ENCODE measurements at places on chromosomes 4 and X. TPM values are rescaled to one million over a fixed set of nuclear protein-coding genes. Genes with fewer than 3 reads are reported as not detected.

DNA sequence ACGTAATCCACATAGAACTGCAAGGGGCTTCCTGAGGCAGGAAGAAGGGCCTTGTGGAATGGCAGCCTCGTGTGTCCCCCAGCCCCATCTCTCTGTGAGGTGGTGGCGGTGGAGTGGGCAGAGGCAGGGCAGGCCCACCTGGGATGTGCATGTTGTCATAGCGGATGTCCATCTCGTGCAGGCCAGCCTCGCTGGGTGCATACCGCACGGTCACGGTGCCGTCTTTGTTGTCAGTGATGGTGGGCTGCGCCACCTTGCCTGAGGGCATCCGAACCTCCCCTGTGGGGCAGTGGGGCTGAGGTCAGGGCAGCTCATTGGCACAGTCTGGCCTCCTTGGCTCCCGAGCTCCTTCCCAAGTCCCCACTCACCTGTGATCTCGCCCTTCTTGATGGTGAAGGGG is 20.4 kb downstream of the FLNA start:
- H3K4me1 ChIP-seq: no peaks in the 10 kb centered on the region
- DNase-seq: no peak
- no peak overlapping the region for H3K4me3 ChIP-seq
- no peak overlapping the region for H3K27ac ChIP-seq
- no peaks in the 10 kb centered on the region for H3K27me3 ChIP-seq

- no peaks in the 10 kb centered on the region for H3K36me3 ChIP-seq
- H3K4me1 ChIP-seq: no peaks in the 10 kb centered on the region
- H3K4me3 ChIP-seq: no peak overlapping the region
- H3K27ac ChIP-seq: no peak overlapping the region
- no peak for DNase-seq
- H3K27me3 ChIP-seq: no peaks in the 10 kb centered on the region
These were observed 13.6 kb downstream of the DDX53 start for GRCh38 chrX:23013366-23013765.

DNA sequence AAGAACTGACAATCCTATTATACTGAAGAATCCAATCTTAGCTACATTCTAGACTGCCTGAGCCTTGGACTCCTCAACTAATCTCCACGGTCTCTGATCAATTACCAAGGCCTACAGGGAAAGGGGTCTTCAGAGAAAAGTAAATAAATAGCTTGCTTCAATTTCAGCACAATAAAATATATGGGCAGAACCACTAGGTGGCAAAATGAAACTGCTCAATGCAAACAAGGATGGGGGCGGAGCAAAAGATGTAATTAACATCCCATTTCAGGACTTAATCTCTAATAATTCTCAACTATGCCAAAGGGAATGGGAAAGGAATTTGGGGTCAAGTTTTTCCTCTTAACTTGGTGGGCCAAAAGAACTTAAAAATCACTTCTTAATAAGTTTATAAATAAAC is 78.4 kb upstream of the MAP3K15 start:
- H3K27ac ChIP-seq: no peak overlapping the region
- no peaks in the 10 kb centered on the region for H3K27me3 ChIP-seq
- H3K4me3 ChIP-seq: no peak overlapping the region
- H3K4me1 ChIP-seq: peaks cover 3% of the 10 kb centered on the region
- DNase-seq: peak; percentile 48
- H3K36me3 ChIP-seq: no peaks in the 10 kb centered on the region

DNA sequence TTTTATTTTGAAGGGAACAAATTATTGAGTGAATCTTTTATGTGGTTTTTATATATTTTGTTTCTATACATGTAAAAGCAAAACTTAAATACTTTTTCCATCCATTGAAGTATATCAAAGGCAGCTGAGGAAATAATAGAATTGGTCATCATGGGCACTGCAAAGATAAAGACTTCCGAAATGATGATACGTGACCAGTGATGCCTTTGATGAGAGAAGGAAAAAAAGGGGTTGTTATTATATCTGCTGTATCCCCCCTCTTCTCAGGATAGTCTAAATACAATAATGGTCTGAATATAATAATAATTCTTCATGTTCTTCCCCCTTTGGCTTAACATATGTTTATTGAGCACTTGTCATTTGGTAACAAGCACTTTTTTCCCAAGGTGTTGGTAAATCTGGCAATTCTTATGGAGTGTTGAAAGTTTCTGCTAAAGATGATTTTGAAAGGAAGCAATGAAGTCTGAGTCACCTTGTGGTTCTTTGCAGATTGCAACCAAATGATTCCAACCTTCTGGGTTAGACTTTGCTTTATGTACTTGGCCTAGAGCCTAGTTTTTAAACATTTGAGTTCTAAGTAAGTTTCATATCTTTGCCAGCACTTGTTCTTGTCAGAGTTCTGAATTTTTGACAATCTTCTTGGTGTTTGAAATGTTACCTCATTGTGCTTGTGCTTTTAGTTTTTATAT is 60.8 kb downstream of the USP9X start:
- H3K27me3 ChIP-seq: no peaks in the 10 kb centered on the region
- H3K27ac ChIP-seq: no peak overlapping the region
- peaks cover 3% of the 10 kb centered on the region for H3K4me1 ChIP-seq
- no peak overlapping the region for H3K4me3 ChIP-seq

DNA sequence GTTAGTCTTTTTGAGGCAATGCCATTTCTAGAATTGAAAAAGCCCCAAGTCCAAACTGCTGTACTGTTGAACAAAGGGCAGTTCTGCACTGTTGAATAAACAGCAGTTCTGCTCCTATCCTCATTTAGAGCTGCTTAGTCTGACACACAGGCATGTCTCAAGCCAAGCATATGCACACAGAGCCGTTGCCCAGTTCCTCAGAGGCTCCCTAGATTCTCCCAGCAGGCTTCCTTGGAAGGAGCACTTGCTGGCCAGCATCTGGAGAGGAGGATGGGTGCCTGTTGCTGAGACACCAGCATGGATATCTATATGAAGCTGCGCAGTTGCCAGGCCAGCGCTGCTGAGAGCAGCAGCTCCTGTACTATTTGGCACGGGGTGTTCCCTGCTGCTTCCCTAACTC is 138.3 kb upstream of the USP38 start:
- no peak overlapping the region for H3K27ac ChIP-seq
- no peak overlapping the region for H3K4me3 ChIP-seq

GRCh38 chr4:40990899-40991265 is 223.5 kb downstream of the APBB2 start:
- peak; percentile 28 for DNase-seq
- no peaks in the 10 kb centered on the region for H3K27me3 ChIP-seq
- no peaks in the 10 kb centered on the region for H3K36me3 ChIP-seq
- no peak overlapping the region for H3K4me3 ChIP-seq
- H3K4me1 ChIP-seq: peaks cover 18% of the 10 kb centered on the region

DNA sequence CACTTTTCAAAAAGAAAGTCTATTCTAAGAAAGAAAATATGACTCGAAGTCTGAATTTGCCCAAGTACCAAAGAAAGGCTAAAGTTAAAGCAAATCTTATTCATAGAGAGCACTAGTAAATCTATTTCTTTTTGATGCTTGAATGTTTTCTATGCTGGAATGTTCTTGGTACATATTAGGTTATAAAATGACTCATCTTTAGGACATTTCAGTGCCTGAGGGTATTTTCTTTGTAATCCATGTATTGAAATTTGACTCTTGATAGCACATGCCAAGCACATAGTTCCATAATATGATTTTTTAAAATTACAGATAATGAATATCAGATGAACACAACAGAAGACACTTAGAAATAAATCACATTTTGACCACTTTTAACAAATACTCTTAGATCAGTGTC is 232.8 kb downstream of the TRIML1 start:
- H3K36me3 ChIP-seq: no peaks in the 10 kb centered on the region
- no peaks in the 10 kb centered on the region for H3K4me1 ChIP-seq
- no peak overlapping the region for H3K4me3 ChIP-seq
- H3K27ac ChIP-seq: no peak overlapping the region
- DNase-seq: peak; percentile 73

DNA sequence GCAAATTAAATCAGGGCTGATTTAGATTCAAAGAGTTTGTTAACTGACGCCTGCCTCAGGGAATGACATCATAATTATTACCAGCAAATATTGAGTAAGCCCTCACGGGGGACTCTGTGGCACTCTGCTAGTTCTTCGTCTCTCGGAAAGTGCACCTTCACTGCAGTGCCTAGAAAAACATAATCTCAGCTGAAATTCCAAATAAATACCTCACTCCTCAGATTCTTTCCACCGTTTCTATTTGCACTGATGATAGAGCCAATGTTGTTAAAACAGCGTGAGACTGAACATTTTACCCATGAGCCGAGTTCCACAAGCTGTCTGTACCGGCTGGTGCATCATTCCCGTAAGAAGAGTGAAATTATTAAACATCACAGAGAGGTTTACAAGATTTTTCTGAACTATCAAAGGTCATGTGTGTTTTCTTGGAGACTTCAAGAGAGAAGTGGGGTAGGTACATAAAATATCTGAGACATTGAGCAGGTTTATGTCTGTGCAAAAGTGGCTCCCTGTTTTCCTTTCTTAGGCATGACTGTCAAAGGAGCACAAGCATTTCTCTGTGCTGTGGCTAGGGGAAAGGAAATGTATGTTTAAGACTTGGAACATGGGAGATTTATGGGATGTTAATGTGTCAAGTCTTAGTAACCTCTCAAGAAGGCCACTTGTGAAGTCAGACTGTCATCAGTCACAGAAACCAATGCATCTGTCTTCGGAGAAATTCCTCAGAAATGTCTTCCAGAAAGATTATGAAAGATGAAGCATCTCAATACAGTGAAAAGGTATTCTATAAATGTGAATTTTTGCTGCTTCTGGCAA is 119.6 kb downstream of the CBLL2 start:
- no peaks in the 10 kb centered on the region for H3K27me3 ChIP-seq
- DNase-seq: no peak

DNA sequence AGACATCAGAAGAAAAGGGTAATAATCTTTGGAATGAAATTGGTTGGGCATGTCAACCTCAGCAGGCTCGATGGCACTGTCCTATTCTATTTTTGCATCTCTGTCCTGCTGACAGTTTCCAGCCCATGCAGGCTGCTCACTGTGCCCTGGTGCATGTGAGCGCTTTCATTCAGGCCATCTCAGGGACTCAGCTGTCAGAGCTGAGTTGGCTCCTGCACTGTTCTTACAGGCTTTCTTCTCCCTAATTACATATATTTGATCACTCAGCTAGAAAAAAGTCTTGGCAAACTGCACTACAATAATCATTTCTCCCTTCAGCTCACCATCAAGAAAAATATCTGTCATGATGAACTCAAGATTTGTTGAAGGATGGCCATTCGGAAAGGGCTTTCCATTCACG is 84.7 kb downstream of the RASL11B start:
- H3K27me3 ChIP-seq: no peaks in the 10 kb centered on the region
- H3K36me3 ChIP-seq: no peaks in the 10 kb centered on the region
- H3K4me3 ChIP-seq: no peak overlapping the region
- H3K27ac ChIP-seq: no peak overlapping the region
- peaks cover 3% of the 10 kb centered on the region for H3K4me1 ChIP-seq

GRCh38 chr4:29596228-29596627 is 1123.9 kb upstream of the PCDH7 start:
- no peaks in the 10 kb centered on the region for H3K4me1 ChIP-seq
- no peaks in the 10 kb centered on the region for H3K27me3 ChIP-seq
- no peaks in the 10 kb centered on the region for H3K36me3 ChIP-seq
- H3K4me3 ChIP-seq: no peak overlapping the region
- no peak for DNase-seq
- no peak overlapping the region for H3K27ac ChIP-seq

- H3K36me3 ChIP-seq: no peaks in the 10 kb centered on the region
- H3K4me1 ChIP-seq: no peaks in the 10 kb centered on the region
- H3K4me3 ChIP-seq: no peak overlapping the region
- DNase-seq: no peak
- H3K27ac ChIP-seq: no peak overlapping the region
- no peaks in the 10 kb centered on the region for H3K27me3 ChIP-seq
These were observed 140.3 kb upstream of the ZXDB start for GRCh38 chrX:57451426-57452020.

GRCh38 chr4:153115322-153116290 is 88.6 kb upstream of the TRIM2 start:
- H3K4me1 ChIP-seq: peaks cover 11% of the 10 kb centered on the region

GRCh38 chr4:98659106-98659592 is 738 bp upstream of the TSPAN5 start:
- H3K27ac ChIP-seq: peak overlapping the region; percentile 94
- peak overlapping the region; percentile 64 for H3K4me3 ChIP-seq
- H3K36me3 ChIP-seq: no peaks in the 10 kb centered on the region
- H3K27me3 ChIP-seq: no peaks in the 10 kb centered on the region
- H3K4me1 ChIP-seq: peaks cover 21% of the 10 kb centered on the region

- no peaks in the 10 kb centered on the region for H3K36me3 ChIP-seq
- H3K27me3 ChIP-seq: no peaks in the 10 kb centered on the region
- no peaks in the 10 kb centered on the region for H3K4me1 ChIP-seq
- DNase-seq: no peak
- H3K27ac ChIP-seq: no peak overlapping the region
- no peak overlapping the region for H3K4me3 ChIP-seq
These were observed 49.7 kb downstream of the CORIN start for GRCh38 chr4:47788126-47788525.

Gene SLC49A3
- total RNA-seq: under 0.01 TPM

Gene ZNF182
- 3.0 TPM for total RNA-seq

- no peaks in the 10 kb centered on the region for H3K4me1 ChIP-seq
- no peak for DNase-seq
- no peak overlapping the region for H3K27ac ChIP-seq
- H3K36me3 ChIP-seq: peaks cover 16% of the 10 kb centered on the region
These were observed 27.0 kb downstream of the GYG2 start for GRCh38 chrX:2855761-2856160.

DNA sequence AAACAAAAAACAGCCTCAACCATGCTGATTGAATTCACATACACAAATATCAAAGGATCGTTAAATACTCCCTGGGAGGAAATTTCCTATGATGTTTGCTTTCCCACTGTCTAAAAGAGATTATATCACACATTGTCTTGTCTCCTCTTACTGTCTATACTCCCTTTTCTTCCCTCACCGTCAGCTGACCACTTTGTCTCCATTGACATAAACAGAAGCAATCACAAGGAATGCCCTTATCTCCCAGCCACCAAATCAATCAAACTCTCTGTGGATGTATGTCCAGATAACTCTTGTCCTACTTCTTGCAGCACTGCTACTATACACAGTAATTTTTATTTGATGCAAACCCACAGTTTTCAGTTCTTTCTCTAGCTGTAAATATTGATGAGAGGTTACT is 12.2 kb upstream of the NUDT9 start:
- H3K27ac ChIP-seq: no peak overlapping the region
- no peaks in the 10 kb centered on the region for H3K36me3 ChIP-seq
- H3K4me1 ChIP-seq: peaks cover 6% of the 10 kb centered on the region
- no peaks in the 10 kb centered on the region for H3K27me3 ChIP-seq

GRCh38 chr4:52551487-52551886 is 107.6 kb downstream of the USP46 start:
- no peak overlapping the region for H3K27ac ChIP-seq
- no peak overlapping the region for H3K4me3 ChIP-seq

Gene F8A1
- total RNA-seq: 1.1 TPM

Gene PHKA1
- 3.3 TPM for total RNA-seq
